ENCODE measurements at places on chromosomes 1 and 21. TPM values are rescaled to one million over a fixed set of nuclear protein-coding genes. Genes with fewer than 3 reads are reported as not detected.

The STX12 gene
- total RNA-seq: 26.0 TPM

The QSOX1 gene
- total RNA-seq: 23.2 TPM

The NSUN4 gene
- total RNA-seq: 21.6 TPM

The C1orf94 gene
- total RNA-seq: not detected

The EVA1C gene
- 2.5 TPM for total RNA-seq

The DNM3 gene
- 2.2 TPM for total RNA-seq

The C1orf141 gene
- not detected for total RNA-seq

The TMOD4 gene
- total RNA-seq: 4.4 TPM

The ALX3 gene
- not detected for total RNA-seq

The RAD54L gene
- 33.0 TPM for total RNA-seq

The PTPRU gene
- 0.36 TPM for total RNA-seq

The SMCP gene
- not detected for total RNA-seq

The FMO3 gene
- not detected for total RNA-seq

The CFAP107 gene
- not detected for total RNA-seq

The GFI1 gene
- total RNA-seq: 39.5 TPM

The AQP10 gene
- total RNA-seq: not detected

The C1orf226 gene
- total RNA-seq: not detected

The SLC44A5 gene
- total RNA-seq: 2.5 TPM

The BTG2 gene
- 102 TPM for total RNA-seq

The NBPF6 gene
- total RNA-seq: not detected

The CELA3B gene
- not detected for total RNA-seq

The CD244 gene
- 0.40 TPM for total RNA-seq
